Stimulated activated naive CD8-positive, alpha-beta T cell treated with anti-CD3 and anti-CD28 coated beads, Interleukin-15, Interleukin-2, amounts not matched to agents 100 U/mL and 50 U/mL, for 24 hours (primary cell): ENCODE measurements at places on chromosomes 13 and 19.
A peak's percentile ranks its signal among the peaks of the same experiment; 100 is the strongest.

- no peak for DNase-seq
These were observed 11.8 kb downstream of the TGFB1 start for GRCh38 chr19:41341669-41342490.

- no peak for DNase-seq
These were observed 837.3 kb upstream of the KLHL1 start for GRCh38 chr13:70945506-70945905.

DNA sequence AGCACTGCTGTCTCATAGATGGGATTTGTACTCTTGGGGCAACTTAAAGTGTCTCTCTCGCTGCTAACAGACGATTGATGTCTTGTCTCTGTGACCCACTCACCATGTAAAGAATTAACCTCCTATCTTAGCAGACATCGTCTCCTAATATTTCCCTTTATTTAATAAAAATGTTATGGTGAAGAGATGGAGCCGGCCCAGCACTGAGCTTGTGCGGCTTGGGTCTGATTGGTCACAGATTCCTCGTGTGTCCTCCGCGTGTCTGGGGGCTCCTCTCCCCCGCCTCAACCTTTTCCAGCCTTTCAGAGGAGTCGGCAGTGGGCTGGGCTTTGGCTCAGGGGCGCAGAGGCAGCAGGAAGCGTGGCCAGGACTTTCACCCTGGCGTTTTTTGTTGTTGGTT is 13.2 kb upstream of the CRTC1 start:
- no peak for DNase-seq

DNA sequence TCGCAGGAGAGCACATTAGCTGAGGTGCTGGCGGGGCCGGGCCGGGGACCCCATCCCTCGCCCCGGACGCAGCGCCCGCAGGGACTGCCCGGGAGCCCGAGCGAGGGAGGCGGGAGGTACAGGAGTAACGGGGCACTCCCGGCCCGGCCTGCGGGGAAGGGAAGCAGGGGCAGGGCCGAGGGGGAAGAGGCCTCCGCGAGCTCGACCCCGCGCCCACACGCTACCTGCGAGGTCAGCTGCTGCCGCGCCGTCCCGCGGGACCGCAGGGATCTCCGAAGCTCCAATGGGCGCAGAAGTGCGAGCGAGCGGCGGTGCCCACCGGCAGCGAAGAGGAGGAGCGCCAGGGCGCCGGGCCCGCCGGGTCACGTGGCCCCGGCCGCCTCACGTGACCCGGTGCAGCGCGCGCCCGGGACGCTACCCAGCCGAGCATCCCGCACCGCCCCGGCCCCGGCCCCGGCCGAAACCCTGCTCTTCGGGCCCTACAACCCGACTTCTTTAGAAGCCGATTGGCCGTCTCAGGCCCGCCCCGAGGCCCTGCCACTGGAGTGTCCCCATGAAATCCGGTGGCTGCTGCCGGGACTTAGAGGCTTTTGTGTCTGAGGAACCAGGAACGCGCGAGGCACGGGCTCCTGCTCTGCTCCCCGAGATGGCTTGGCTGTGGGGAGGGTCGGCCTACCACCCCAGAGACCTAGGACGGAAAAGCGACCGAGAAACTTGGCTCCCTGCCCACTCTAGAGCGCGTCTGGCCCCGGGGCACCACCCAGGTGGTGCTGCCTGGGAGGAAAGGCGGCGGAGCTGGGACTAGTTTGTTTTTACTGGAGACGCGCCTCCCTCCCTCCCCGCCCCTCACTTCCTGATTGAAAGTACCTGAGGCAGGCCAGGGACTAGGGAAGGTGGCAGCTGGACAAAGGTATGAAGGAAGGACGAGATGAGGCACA is at the start of gene RCBTB1:
Gene RCBTB1 (minus strand): TSS at position 339 of the 938 bp plus-strand sequence. CDS start 18,279 bp downstream, outside the sequence.
- peak; percentile 77 for DNase-seq

DNA sequence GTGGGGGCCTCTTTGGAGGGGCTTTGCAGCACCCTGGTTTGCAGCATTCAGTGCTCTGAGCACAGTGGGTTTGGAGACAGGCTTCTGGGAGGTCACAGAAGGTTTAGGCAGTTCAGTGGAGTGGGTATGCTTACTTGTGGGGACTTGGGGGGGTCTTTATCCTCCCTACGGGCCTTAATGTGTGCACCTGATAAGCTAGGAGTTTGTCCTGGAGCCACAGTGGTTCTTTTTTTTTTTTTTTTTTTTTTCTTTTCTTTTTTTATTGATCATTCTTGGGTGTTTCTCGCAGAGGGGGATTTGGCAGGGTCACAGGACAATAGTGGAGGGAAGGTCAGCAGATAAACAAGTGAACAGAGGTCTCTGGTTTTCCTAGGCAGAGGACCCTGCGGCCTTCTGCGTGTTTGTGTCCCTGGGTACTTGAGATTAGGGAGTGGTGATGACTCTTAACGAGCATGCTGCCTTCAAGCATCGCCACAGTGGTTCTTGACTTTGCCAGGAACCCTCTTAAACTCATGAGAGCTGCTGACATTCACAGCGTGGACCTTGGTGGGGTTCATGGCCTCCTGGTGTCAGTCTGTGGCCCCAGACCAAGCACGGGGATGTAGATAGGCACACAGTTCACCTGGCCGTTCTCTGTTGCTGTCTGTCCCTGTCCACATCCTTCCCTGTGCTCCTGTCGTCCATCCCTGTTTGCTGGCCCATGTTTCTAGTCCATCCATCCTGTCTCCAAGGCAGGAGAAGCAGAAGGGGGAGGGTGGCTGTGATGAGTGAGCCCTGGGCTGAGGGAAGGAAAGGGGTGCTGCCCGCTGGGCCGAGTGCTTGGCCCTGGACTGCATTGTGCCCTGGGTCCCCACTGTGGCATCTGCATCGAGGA is 2.7 kb downstream of the EGLN2 start:
- no peak for DNase-seq

GRCh38 chr13:47206111-47206510 is 309.3 kb upstream of the HTR2A start:
- DNase-seq, result no peak

DNA sequence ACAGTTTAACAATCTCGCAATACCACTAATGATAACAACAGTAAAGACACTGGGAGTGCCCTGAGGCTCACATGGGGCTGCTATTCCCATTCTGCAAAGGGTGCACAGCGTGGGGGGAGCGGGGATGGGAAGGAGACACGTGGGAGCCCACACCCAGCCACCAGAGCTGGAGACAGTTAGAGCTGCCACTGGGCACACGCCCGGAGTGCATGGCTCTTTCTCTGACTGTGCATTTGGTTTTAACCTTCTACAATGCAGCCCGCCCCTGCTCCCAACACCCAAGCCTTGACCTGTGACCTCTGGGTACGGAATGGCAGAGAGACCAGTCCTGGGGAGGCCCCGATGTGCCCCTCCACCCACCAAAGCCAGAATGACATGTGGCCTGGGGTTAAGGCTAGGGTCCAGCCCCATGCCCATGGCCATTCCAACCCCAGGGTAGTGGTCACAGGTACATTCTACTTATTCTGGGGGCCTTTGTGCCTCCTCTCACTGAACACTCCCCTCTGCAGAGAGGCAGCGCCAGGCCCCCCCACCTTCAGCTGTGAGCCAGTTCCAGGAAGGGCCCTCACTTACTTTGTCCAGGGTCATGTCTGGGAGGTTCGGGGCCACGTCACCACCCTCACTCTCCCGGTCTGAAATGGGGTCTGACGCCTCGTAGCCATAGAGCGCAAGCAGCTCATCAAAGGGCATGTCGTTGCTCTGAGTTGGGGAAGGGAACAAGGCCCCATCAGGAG is 17.1 kb downstream of the MIER2 start:
- DNase-seq, result no peak

DNA sequence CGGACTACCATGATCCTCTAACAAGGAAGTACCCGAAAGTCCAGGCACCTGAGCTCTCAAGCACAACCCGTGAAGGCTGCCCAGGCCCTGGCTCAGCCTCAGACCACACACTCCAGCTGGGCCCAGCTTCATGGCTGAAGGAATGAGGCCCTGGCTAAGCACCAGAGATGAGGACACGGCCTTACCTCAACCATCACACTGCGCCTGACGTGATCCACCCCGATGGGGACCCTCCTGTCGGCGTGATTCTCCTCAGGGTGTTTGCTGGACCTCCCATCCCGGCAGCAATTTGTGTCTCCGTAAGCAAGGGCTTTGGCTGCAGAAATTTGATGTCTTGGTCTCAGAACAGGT is 56.5 kb downstream of the F2RL3 start:
- no peak for DNase-seq

DNA sequence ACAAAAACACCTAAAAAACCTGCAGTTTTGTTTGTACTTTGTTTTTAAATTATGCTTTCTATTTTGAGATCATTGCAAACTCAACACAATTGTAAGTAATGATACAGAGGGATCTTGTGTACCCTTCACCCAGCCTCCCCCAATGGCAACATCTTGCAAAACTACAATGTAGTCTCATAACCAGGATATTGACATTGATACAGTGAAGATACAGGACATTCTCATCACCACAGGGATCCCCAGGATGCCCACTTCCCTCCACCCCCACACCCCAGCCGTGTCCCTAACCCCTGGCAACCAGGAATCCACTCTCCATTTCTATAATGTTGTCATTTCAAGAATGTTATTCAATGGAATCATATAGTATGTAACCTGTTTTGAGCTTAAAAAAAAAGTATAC is 10.3 kb upstream of the C5AR2 start:
- DNase-seq, result no peak

GRCh38 chr19:29193155-29193554 is 19.8 kb downstream of the UQCRFS1 start:
- no peak for DNase-seq

DNA sequence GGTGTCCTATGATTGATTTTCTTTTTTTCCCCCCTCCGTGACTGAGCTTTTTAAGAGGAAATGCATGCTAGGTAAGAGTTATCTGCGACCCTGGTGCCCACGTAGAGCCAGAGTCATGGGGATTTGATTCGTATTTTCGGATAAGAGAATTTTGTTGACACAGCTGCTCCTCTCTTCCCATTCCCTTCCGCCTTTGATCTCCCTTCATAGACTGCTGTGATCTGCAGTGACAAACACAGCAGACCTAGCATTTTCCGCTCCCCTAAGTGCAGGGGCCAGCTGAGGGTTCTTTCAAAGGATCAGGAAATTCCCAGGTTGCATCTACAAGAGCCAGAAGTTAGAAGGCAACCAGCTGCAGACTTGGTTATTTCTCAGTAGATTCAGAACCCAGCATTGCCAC is 70.5 kb downstream of the ZNF568 start:
- DNase-seq, result no peak

DNA sequence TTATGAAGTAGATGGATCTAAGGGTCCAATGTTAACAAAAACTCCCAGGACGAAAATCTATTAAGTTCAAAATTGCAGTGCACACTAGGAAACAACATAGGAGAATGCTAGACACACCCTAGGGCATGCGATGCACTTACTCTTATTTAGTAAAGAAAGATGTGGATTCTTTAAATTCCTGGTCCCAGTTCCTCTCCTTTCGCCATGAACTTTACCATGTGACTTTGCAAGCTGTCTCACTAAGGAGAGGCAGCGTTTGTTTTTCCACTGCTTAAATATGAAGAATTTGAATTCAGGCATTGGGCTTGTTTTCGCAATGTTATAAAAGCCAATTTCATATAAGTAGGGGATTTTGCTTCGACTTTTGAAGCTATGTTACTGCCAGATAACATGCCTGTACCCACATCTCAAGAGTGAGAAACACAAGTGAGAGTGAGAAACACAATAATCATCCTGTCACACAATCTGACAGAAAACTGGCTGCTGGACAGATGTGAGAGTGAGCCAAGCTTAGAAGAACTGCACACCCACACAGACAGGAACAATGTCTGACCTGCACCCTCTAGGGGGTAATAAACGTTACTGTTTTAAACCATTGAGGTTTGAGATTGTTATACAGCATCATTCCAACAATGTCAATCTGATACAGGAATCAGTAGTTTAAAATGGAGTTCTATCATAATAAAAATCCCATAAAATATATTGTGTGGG is 1308.4 kb downstream of the SLITRK5 start:
- DNase-seq, result no peak

DNA sequence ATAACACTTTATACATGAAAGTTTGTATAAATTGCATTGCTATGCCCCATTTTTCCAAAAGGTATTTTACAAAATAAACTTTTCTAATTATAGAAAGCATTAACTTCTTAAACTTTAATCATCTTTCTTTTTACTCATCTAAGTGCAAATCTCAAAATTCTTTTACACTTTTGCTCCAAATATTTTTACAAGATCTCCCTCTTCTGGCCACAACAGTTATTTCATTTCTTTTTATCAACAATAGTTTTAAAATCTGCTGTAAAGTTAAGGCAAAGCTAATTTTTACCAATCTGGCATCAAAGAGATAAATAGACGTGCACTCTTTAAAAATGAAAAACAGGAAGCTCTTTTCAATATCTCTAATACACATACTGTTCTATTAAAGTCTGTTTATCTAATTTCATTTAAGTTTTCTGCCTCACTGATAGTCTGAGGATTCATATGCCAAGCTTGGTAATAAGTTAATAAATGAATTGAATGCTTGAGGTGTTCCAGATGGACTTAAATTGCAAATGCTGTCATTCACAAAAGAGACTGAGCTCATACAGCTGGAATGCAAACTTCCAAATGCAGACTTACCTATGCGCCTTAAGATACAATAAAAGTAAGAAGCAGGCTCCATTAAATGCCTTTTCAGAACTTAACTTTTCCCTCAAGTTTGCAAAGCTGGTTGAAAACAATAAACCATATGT is 583.0 kb upstream of the ATXN8OS start:
- no peak for DNase-seq

DNA sequence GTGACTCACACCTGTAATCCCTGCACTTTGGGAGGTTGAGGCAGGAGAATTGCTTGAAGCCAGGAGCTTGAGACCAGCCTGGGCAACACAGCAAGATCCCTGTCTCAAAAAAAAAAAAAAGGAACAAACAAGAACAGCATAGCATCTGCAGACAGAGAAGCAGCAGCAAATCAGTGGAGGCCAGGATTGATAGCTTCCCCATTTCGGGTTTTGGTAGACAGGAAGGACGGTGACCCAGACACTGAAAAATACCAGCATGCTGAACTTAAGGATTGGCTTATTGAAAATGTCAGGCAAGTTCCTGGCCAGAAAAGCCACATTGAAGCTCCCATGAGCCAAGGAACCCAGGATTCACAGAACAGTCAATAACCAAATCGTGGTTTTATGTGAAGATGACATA is 3.0 kb downstream of the ZNF490 start:
- DNase-seq, result no peak

GRCh38 chr13:41216160-41216559 is 21.8 kb upstream of the KBTBD7 start:
- no peak for DNase-seq

GRCh38 chr13:26721251-26722121 is 39.1 kb downstream of the GPR12 start:
- DNase-seq, result peak; percentile 40

GRCh38 chr19:55158848-55159749 is 1.6 kb upstream of the TNNI3 start:
- no peak for DNase-seq

- DNase-seq, result no peak
These were observed 389.8 kb downstream of the NDFIP2 start for GRCh38 chr13:79870766-79871165.

GRCh38 chr19:36547001-36547732 is 19.1 kb upstream of the ZNF260 start:
- no peak for DNase-seq

GRCh38 chr19:45503909-45504308 is 3.4 kb upstream of the VASP start:
- DNase-seq, result no peak
